ENCODE measurements at places on chromosomes 11 and 22.

DNA sequence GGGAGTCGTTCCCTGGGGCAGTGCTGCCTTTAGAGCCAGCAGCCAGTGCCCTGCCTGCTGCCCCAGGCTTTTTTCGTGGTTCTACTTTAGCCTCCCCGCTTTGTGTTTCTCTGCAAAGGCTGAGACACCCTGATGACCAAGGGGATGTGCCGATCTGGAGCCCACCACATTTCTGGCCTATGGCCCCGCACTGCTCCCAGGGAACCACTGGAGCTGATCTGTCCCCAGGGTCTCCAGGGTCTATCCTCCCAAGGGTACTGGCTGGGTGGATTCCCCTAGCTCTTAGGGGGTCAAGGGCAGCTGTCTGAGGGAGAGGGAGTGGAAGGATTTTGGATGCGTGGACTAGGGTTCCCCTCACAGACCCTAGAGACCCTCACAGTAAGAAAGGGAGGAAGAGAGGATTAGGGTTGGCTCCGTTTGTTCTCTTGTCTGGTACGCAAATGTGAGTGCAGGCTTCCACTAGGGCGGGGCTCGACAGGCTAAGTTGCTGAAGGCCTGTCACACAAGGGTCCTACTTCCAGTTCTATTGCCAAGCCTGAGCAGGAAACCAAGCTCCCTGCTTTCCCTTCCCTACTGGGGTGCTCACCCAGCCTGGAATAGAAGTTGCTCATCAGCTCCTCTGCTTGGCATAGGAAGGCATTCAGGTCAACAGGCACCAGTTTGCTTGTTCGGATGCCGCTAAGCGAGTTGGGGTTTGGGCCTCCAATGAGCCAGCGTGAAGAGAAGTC lies 19.3 kb downstream of the TREH start:
- DNase-seq: no peak

DNA sequence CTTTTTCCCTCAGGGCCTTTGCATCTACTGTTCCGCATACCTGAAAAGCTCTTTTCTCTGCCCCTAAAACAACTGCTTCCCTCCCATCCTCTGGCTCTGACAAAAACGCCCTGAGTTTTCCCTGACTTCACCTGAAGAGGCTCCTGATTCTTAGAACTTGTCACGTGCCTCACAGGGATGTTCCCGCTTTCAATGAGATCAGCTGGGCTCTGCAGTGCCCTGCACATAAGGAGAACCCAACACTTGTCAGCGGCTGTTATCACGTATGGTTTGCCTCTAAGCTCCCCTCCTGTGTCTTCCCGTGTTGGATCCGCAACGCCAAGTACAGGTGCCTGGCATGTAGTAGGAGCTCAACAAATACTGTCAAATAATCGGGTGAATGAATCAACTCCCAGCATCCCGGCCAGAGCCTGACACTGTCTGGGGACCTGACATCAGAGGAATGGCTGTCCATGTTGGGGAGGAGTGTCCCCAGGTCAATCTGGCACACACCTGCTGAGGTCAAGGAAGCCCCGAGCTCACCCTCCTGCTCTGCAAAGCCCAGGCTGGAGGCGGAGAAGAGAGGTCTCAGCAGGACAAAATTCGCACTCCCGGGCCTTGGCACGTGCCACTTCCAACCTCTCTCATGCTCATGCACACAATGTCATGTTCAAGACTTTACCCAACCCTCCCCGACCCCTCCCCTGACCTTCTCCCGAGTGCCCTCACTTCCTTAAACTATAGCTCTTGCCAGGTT lies 4.2 kb upstream of the GRK2 start:
- no peak for DNase-seq

DNA sequence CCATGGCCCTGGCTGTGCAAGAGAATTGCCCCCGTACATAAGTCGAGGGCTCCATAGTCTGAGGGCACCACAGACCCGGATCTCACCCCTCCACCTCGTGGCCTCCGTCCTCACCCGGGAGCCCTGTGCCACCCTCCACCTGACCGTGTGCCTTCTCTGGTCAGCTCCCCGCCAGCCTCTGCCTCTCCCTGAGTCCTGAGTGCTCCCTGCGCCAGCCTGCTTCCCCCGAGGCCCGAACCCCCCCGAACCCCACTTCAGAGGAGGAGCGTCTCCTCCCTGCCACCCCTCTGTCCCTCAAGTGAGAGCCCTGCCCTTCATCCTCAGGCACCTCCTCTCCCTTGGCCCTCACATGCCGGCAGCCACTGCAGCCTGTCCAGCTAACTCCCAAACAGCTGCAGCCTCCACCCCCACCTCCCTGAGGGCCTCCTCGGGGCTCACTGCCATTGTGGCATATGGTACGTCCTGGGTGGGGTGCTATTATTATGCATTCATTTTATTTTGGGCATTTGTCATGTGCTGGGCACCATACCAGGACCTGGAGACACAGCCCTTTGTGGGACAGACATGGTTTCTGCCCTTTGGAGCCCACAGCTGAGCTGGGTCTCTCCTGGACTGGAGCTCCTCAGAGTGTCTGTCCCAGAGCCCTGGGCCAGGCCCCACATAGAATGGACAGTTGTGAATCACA lies 67.2 kb downstream of the MYO7A start:
- no peak for DNase-seq

GRCh38 chr11:61153593-61154095 lies 7.6 kb downstream of the VPS37C start:
- no peak for DNase-seq

GRCh38 chr11:26860091-26860780 lies 133.7 kb upstream of the FIBIN start:
- no peak for DNase-seq

- no peak for DNase-seq
Measured at GRCh38 chr11:6737872-6738466, 33.8 kb downstream of the OR2AG2 start.

DNA sequence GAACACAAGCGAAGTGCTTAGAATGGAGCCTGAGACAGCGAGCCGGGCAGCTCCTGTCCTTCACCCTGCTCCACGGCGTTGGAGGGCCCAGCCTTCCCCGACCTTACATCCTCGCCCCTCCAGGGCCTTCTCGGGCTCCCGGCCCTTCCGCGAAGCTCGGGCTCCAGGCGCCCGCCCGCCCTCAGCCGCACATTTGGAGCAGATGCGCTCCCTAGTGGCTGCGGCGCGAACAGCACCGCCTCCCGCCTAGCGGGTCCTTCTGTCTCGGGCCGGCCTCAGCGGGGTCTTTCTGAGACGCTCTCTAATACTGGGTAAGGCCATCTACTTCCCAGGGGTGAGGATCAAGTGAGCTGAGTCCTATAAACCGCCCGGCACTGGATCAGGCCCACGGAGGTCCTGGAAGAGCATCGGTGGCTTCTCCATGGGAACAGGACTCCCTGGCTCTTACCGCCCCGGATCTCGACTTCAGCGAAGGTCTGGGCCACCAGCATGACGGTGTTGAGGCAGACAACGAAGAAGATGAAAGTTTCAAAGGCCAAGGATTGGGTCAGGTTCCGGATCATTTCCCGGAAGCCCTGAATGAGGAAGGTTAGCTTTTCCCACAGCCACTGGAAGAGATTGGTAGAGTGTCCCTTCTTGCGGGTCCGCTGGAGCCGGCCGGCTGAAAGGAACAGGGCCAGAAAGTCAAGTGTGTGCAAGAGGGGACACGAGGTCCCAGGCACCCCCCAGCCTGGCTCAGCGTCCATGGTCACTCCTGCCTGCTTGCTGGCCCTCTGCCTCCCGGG lies 3.7 kb downstream of the CATSPER1 start:
- no peak for DNase-seq

DNA sequence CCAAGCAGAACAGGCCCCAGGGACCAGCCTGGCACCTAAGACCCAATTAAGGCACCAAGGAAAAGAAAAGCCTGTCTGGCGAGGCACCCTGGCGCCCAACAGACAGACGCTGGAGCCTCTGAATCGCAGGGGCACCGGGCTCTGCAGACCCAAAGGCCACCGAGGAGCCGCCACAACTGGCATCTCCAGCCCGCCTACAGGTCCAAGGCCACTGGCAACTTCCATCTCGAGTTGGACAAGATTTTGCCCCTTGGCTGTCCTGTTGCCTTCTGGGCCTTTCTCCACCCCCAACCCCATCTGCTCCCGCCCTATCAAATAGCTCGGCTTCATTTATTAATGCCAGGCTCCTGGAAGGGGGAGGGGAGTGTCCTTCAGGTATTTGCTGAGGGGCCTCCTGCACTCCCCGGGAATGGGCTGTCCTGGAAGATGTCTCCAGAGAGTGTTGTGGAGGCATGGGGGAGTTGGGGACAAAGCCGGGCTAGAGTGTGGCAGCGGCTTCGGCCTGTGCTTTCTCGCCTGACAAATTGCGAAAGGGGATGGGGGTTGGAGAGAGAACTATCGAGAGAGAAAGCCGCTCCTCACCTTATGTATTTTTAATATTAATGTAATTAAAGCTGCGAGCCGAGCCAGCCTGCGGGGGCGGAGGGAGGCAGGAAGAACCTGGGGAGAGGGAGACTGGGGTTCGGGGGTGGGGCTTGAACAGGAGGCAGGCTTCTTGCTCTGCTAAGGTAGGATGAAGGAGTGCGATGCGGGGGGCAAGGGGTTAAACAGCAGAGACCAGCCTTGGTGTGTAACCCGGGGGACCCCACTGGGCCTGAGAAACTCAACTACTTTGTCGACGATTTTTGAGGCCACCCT lies 2.0 kb downstream of the DSCAML1 start:
- no peak for DNase-seq

DNA sequence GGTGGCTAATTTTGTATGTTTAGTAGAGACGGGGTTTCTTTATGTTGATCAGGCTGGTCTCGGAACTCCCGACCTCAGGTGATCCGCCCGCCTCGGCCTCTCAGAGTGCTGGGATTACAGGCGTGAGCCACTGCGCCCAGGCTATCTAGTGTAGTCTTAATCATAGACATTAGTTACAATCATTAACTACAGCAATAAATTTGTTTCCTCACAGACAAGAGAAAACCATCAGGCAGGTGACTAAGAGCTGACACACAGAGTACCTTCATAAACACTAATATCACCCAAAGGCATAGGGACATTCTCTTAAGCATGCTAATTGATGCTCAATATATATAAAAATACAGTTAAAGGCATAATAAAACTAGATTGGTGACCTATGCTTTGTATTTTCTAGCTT lies 19.4 kb downstream of the SDHD start:
- DNase-seq: no peak

- DNase-seq: no peak
Measured at GRCh38 chr11:104337273-104337672, 173.3 kb upstream of the PDGFD start.

- no peak for DNase-seq
Measured at GRCh38 chr11:118438314-118438931, 2.1 kb downstream of the KMT2A start.

DNA sequence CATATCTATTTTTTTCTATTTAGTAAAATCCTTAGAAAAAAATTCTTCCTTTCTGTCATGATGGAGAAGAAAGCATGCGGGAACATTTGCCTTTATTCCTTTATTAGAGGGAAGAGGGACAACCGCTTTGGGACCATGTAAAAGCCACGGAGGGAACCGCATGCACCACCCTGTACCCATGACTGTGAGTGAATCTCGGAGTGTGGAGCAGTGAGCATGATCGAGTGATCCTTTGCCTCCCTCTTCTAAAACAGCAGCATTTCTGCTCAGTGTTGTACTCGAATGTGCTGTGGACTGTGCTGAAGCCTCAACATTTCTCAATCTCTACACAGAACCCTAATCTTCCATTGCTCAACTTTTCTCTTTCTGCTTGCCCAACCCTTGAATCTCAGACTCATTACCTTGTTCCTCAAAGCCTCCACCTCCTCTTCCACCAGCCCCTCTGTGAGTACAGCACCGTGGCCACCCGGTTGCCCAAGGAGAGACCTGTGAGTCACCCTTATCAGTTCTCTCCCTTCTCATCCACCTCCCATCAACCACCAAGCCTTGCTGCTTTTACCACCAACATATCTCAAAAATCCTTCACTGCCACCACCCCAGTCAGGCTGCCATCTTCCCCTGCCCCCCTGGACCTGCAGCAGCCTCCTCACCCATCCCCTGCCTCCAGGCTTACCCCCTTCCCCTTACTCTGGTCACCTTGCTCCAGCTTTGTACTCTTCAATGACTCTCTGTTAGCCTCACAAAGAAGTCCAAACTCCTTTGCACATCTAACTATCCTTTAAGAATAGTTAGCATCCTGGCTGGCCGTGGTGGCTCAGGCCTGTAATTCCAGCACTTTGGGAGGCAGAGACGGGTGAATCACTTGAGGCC lies 103.1 kb downstream of the NAT10 start:
- DNase-seq: no peak

DNA sequence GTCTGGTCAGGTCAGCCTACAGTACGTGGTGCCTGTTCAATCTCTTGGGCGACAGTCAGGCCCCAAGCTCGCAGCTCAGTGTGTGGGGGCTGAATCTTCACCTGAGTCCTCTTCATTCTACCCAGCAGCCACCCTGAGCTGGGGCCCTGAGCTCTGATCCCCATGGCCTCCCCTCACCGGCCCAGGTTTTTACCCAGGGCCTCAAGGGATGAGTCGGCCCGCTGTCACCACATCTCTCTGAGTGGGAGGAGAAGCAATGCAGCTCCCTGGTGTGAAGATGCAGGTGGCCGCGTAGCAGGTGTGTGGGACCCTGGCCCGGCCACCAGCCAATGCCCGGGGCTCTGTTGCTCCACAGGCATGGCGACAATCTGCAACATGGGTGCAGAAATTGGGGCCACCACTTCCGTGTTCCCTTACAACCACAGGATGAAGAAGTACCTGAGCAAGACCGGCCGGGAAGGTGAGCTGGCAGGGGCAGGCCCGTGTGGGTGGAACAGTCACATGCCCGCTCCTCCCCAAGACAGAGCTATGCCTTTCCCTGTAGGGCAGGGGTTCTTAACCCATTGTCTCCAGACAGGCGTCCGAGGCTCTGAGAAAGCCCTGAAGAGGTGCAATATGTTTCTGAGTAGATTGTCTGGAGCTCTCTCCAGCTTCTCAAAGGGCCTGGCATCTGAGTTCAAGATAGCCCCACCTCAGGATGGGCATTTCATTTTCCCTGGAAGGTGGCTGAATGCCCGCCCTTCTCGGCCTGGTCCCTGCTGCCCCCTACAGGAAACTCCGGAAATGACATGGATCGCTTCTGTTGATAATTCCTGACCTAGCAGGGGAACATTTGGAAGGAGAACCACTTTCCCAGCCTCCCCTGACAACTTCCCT lies 26.9 kb downstream of the POLR3H start:
- DNase-seq: peak; percentile 71

DNA sequence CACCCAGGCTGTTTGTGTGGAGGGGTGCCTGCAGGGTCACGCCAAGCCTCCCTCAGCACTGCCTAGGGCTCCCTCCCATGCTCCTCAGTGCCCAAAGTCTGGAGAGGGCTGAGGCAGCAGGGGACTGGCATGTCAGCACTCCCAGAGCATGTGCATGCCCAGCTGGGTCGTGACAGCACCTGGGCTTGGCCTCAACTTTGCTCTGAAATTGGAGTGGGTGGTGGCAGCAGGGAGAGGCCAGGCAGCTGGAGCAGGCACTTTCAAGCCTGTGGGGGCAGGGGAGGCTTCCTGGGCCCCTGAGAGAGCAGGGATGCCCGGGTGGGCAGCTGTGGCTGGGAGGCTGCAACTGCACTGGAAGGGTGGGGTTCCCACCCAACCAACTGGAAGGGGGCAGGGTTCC lies 35.6 kb upstream of the DDX10 start:
- DNase-seq: no peak

DNA sequence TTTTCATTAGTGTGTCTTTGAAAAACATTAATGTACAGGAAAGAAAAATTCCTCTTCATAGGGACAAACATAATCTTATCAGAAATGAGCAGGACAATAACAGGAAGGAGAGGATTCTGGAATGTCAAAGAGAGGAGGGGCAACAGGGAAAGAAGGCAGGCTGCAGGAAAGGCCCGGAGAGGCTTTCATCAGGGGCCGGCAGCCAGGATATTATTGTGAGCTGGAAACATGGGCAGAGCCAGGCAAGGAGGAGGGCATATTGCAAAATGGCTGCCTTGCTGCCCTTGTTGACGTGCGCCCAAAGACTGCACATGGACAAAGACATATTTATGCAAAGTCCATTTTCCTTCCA lies 433.7 kb downstream of the ETS1 start:
- no peak for DNase-seq
